ENCODE measurements at places on chromosomes 6 and 20.

DNA sequence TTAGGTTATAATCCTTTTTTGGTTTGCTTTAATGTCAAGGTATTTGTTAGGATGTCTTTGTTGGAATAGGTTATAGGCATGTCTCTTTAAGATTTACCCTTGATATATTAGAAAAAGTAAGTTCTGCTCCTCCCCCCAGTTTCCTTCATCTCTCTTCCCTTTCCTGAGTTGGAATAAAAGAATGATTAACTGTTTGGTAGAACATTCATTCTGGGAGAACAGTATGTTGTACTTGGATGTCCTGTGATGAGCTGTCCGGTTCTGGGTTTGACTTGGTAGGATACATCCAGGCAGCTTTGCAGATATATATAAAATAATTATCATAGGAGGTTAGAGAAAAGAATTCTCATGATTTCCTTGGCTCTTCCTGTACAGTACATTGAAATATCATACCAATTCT is 199.6 kb upstream of the RREB1 start:
- no peak for DNase-seq

GRCh38 chr6:158707821-158708195 is 58.0 kb downstream of the SYTL3 start:
- DNase-seq: no peak

DNA sequence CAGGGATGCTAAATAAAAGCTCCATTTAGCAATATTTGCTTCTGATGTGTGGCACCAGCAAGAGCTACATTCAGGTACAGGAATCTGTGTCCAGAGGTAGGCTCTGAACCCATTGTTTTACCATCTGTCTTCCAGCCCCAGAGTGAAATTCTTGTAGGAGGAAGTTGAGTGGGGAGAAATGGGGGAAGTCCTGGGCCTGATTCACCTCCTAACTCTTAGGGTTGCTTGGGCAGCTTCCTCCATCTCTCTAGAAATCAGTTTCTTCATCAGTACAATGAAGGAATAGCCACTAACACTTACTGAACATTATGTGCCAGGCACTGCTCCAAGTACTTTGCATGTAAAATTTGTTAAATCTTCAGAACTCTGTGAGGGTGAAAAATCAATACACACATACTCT is 35.1 kb upstream of the TSPYL1 start:
- DNase-seq: no peak

DNA sequence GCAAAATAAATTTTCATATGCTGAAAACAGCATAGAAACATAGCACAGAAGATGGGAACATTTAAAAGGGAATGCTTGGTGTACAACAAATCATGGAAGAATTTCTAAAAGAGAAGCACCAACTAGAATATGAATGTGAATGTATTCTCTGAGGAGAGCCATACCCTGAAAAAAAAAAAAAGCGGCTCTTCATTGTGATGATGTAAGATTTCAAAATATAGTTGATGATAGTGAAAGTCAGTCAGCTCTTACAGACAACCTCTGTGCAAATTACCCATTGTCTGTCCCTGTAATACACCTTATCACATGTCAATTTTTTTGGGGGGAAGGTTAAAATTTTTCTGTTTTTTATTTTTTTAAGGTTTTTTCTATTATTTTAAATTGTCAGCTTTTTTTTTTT is 58.6 kb upstream of the PTCHD4 start:
- no peak for DNase-seq

DNA sequence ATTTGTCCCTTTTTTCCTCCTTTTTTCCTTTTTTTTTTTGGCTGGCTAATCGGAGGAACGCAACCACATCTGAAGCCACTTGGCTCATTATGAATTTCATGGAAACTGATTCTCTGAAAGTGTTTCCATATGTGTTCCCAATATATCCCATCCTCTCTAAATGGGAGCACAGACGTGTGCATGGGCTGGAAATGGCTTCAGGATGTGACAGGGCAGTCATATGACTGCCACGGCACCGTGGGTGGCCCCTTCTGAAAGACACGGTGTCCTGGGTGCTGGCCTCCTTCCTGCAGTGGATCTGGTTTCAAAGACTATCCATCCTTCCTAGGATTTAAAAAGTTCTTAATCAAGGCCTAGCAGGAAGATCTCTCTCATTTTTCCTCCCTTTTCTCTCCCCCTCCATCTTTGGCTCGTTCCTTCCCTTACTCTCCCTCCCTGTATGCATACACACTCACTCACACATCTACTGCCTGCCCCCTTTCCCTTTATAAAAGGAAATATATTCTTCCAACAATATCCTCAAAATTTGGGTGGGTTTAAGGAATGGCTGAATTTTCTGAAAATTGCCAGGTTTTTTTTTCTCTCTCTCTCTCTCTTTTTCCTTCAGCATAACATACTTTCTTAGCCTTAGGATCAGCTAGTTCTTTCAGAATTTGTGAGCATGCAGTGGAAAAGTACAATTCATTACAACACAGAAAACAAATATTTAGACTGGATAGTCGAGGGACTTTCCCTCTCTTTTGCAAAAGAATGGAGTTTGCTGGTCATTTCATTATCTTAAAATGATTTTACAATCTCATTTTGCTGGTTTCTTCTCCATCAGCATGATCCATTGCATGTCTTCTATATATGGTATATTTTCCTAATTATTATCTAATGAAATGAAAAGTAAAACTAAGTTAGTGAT is 161.2 kb upstream of the SUPT3H start:
- DNase-seq: no peak

GRCh38 chr6:118752803-118753202 is 101.4 kb upstream of the CEP85L start:
- DNase-seq: no peak

DNA sequence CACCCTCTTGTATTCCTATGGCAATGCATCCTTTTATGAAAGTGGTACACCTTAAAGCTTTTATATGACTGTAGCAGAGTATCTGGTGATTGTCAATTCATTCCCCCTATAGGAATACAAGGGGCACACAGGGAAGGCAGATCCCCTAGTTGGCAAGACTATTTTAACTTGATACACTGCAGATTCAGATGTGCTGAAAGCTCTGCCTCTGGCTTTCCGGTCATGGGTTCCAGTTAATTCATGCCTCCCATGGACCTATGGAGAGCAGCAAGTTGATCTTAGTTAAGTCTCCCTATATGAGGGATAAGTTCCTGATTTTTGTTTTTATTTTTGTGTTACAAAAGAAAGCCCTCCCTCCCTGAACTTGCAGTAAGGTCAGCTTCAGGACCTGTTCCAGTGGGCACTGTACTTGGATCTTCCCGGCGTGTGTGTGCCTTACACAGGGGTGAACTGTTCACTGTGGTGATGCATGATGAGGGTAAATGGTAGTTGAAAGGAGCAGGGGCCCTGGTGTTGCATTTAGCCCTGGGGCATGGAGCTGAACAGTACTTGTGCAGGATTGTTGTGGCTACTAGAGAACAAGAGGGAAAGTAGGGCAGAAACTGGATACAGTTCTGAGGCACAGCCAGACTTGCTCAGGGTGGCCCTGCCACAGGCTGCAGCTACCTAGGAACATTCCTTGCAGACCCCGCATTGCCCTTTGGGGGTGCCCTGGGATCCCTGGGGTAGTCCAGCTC is 292.1 kb downstream of the ESR1 start:
- DNase-seq: no peak

DNA sequence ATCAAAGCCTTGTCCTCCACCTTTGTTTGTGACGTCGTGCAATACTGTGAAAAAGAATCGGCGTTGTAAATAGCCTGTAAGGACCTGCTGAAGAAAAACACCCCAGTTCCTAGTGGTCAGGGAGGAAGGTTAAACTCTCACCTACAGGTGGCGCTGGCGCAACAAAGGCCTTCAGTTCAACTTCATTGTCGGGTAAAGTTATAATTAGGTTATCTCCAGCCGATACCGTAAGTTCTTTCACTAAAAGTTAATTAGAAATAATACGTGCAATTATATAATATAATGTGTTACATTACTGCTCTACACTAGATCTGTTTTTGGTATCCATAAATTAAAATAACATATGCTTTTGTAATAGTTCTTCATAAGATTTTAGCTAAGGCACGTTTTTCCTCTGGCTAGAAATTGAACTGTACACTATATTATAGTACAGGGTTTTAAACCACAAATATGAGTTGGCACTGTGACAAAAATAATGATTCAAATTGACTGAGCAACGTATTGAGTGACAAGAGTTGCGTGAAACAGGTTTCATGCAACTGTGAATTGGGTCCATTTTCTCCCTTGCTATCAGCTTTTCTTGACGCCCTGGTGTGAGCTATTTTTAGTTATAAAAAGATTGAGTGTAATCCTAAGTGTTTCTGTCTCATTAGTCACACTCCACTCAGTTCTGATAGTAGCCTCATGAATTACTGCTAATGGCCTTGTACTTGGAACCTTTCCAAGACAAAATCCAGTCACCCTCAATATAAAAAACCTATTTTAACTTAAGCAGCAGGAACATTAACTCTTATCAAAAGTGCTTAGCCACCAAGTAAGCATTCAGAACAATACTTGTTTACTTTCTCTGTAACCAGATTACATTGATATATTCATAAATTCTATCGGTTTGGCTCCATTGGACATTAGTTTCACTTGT is 62.3 kb downstream of the KIAA0319 start:
- peak; percentile 67 for DNase-seq

DNA sequence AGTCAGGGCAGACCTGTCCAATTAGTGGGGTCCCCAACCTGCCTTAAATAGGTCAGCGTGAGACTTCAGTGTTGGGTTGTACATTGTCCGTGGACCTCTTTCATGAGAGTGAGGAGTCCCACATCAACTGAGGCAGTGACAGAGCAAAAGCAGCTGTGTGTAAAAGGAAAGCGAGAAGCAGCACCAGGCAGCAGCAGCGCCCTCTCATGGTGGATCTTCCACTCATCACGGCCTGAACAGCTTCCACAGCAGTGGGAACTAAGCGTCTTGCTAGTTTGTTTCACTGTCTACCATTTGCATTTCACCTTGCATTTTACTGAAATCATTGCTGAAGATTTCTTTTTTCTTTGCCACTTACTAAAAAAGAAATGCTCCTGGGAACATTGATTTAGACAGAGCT is 333.8 kb downstream of the PKHD1 start:
- no peak for DNase-seq

DNA sequence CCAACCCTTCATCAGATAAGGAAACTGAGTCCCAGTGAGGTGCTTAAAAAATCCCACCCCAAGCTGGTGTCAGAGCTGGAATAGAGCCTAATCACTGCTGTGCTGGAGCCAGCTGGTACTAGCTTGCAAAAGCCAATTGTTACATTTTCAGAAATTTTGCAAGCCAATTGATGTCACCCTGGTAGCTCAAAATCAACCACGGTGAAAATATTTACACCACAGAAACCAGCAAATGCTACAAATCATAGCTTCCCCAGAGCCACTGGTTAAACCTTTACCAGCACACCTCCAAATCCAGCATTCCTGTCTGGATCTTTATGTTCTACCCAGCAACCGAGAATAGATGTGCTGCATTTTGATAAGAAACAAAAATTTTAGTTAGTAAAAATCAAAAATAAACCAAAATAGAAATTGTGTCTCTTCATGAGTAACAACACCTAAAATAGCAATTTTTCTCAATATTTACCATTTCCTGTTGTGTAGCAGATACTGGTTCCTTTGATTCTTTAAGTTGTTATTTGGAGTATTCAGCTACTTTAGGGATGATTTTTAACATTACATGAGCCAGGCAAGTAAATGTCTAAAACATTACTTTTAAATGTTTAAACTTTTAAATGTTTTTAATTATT is 7.2 kb upstream of the LCA5 start:
- no peak for DNase-seq

GRCh38 chr6:117399924-117400323 is 25.8 kb downstream of the ROS1 start:
- DNase-seq: no peak

- no peak for DNase-seq
These were observed 173.6 kb upstream of the SGK1 start for GRCh38 chr6:134491477-134491876.

DNA sequence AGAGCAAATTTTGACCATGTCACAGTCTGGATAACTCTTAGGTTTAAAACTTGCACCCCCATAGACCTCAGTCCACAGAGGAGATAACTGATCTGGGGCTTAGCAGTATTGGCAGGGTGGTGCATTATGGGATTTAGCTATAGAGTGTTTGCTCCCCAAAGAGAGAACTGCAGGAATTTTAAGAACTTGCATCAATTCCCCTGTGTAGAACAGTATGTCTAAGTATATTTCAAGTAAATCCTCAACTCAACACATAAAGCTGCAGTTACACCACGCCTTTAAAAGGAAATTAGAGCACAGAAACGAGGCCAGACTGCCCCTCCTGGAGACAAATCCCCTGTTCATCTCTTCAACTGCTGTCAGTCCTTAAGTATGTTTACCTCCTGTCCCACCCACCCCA is 144.9 kb downstream of the TRMT11 start:
- no peak for DNase-seq

DNA sequence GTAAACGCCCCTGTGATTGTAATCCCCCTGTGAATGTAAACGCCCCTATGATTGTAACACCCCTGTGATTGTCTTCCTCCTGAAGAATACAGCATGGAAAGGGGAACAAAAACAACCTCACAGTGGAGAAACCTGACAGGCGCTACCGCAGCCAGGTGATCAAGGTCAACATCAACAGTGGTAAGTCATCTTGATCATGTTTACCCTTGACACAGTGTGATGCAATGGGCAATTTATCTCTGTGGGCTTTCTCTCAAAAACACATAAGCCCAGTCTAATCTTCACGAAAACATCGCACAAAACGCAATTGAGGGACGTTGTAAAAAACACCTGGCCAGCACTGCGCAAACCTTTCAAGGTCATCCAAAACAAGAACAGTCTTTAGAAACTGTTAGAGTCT is 277.2 kb downstream of the PRKN start:
- no peak for DNase-seq

- DNase-seq: no peak
These were observed 29.8 kb upstream of the MRPS18A start for GRCh38 chr6:43717389-43717788.

GRCh38 chr20:7038029-7038428 is 270.5 kb downstream of the BMP2 start:
- no peak for DNase-seq

Measured in activated CD4-positive, alpha-beta T cell treated with anti-CD3 and anti-CD28 coated beads, Interleukin-2, amount 50 U/mL, for 4 hours (primary cell).